ENCODE measurements at places on chromosomes 5 and 9. TPM values are rescaled to one million over a fixed set of nuclear protein-coding genes. Genes with fewer than 3 reads are reported as not detected.

DNA sequence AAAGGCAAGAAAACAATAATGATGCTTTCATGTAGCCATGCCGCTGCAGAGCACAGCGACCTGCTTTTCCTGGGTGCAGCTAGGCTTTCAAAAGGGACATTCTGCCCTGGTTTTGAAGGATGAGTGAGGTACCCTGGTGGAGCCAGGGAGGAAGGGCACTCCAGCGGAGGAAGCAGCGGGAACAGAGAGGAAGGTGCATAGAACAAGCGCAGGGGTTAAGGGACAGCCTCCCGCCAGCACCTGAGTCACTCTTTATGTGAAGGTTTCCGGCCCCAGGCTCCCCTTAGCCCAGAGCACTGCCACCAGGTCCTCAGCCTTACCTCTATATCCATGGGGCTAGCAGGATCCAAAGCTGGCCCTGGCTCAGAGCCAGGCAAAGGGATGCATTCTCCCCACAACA lies 221.1 kb downstream of the CDK5RAP2 start:
- no peak for DNase-seq

DNA sequence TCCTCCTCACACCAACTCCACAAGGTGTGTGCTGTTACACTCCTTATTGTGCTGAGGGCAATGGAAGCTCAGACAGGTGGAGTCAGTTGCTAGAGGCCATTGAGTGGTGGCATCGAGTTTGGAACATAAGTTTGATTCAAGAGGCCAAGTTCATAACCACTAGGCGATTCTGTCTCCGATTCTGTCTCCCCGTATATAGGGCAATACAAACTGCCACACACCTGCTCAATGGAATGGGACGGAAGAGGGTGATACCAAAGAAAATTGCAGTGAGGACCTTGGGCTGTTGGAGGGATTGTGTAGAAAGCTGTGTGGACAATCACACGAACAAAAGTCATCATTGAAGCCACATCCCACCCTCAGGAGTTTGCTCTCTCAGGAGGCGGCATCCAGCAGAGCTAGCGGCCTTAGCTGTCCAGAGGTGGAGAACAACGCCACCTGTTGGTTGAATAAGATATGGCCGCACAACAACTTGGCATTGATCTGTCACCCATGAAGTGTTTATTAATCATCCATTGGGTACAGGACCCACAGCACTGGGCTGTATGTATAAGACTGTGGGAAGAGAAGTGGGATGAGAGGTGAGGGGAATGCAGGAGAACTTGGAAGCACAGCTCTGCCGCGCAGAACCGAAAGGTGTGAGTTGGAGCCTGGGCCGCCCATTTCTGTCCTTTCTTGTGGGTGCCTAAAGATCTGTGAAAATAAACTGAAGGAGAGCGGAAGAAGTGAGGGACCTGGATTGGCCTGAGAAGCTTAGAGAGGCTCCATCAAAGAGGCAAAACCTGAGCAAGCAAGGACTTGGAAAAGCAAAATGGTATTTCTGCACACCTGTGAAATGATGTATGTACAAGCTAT lies 16.1 kb upstream of the NEUROG1 start:
- peak; percentile 75 for DNase-seq

The GCNT4 gene
- under 0.01 TPM for total RNA-seq

The ENTPD8 gene
- under 0.01 TPM for total RNA-seq

GRCh38 chr5:107985144-107985543 lies 314.4 kb upstream of the EFNA5 start:
- DNase-seq = peak; percentile 52

GRCh38 chr5:171493646-171494393 lies 74.4 kb downstream of the FGF18 start:
- no peak for DNase-seq

- no peak for DNase-seq
These were observed 606.8 kb downstream of the RAB3C start for GRCh38 chr5:59189472-59190244.
